ENCODE measurements at places on chromosomes 2 and 18.

GRCh38 chr2:67399144-67399543 is 2.0 kb downstream of the ETAA1 start:
- DNase-seq = no peak

DNA sequence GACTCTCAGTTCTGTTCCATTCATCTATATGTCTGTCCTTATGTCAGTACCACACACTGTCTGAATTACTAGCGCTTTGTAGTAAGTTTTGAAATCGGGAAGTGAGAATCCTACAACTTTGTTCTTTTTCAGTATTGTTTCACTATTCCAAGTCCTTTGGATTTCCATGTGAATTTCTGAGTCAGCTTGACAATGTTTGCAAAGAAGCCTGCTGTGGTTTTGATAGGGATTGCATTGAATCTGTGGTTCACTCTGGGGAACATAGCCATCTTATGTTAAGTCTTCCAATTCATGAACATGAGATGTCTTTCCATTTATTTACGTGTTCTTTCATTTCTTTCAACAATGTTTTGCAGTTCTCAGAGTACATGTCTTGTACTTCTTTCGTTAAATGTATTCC is 15.0 kb downstream of the SLC3A1 start:
- peak; percentile 16 for DNase-seq

DNA sequence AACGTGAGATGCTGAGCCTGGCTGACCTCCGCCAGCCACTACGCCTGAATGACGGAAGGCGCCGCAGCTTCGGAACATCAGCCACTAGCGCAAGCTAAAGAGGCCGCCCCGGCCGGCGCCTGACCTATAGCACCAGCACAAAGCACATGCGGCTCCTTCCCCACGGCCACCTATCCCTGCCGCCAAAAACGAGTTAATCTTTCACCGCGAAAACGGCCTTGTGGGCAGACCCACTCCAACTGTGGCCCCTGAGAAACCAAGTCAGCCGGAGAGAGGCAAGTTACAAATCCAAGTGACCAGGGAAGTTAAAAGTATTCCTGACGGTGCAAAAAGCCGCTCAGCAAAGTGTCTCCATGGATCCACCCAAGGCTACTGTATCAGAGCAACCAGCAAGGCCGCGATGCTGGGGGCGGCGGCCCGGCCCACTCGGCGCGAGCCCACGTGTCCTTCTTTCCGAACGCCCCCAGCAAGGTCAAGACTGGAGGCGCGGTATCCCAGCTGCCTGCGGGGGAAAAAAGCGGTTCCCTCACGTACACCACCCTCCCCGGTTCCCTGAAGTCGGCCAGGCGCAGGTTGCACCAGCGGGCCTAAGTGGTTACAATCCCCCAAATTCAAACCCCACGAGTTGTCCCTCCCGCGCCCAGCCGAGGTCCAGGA is 575 bp downstream of the HSPD1 start:
- peak; percentile 63 for DNase-seq

GRCh38 chr2:9573840-9574239 is 18.2 kb upstream of the ADAM17 start:
- no peak for DNase-seq

- DNase-seq = no peak
These were observed 3.4 kb downstream of the CHST9 start for GRCh38 chr18:27181726-27182125.

- DNase-seq = peak; percentile 37
These were observed 145.1 kb downstream of the CDC42EP3 start for GRCh38 chr2:37526323-37526722.

DNA sequence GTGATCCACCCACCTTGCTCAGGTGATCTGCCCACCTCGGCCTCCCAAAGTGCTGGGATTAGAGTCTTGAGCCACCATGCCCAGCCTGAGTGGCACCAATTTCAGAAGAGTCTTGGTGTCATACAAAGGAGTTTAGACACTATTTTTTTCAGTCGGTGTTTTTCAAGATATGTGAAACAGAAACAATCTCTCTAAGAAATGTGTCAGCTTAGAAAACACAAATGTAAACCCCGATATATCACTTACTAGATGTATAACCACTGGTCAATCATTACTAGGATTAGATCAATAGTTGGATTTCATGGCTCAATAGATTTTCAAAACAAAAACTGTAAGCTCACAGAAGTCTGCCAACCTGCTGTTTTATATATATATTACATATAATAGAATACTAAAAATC is 67.2 kb upstream of the FRZB start:
- no peak for DNase-seq

DNA sequence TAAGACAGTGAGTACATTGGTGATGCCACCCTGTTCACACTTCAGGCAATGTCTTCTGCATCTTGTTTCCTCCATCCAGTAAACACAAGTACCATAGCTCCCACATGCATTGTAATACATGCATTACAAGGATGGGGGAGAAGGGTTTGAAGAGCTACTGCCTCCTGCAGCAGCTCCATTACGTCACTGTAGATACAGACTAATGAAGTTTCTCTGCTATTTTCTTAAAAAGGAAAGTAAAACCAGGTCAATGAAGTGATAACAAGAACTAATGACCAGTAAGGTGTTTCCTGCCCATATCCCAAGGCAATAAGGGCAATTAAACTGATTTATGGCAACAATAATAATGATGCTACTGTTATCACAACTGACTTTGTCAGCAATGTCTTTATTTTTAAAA is 18.2 kb upstream of the BBS5 start:
- no peak for DNase-seq

DNA sequence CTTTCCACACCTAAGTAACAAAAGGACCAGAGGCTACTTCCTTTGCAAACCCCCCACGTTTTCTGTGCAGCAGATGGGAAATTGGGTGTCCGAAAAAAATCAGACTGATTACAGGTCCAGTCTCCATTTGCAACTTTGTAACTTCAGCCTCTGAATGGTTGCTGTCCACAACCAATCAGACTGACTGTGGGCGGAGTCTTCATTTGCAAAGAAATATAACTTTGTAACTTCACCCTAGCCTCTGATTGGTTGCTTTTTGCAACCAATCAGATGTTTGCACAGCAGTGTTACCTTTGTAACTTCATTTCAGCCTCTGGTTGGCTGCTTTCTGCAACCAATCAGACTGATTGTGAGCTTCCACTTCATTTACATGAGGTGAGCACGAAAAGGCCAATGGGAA is 27.8 kb upstream of the CACNB4 start:
- DNase-seq = peak; percentile 13

GRCh38 chr18:34352385-34353163 is 127.9 kb upstream of the NOL4 start:
- DNase-seq = peak; percentile 66

- no peak for DNase-seq
These were observed 605.5 kb upstream of the FAM98A start for GRCh38 chr2:34204560-34204959.

DNA sequence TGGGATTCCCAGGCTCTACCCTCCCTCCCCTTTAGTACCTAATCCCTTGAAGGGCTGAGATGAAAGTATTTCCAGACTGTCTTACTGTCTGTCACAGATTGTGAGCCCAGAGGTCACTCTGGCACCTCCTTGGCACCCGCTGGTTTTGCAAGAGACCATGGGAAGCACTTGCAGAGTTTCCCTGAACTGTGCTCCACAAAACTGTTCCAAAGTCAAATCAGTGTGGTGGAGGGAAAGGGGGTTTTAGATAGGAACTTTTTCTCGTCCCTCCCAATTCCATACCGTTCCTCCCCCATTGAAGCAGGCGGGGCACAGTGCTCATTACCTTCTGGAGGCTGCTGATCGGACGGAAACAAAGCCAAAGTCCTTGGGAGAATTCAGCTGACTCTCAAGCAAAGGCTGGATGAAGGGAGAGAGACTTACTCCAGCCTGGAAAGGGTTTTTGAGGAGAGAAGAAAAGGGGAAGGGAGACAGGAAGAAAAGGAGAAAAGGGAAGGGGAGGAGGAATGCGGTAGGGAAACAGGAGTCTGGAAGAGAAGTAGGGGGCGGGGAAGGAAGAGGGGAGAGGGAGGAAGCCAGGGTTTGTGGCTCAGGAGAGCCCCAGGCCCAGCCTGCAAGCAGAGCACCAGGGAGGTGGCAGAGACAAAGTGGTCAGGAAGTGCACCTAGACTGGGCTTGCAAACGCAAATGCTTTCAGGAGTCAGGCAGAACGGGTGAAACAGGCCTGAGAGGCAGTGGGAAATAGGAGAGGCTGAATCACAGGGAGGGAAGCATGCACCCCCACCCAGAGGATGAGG is 88.4 kb upstream of the SP3 start:
- DNase-seq = no peak

DNA sequence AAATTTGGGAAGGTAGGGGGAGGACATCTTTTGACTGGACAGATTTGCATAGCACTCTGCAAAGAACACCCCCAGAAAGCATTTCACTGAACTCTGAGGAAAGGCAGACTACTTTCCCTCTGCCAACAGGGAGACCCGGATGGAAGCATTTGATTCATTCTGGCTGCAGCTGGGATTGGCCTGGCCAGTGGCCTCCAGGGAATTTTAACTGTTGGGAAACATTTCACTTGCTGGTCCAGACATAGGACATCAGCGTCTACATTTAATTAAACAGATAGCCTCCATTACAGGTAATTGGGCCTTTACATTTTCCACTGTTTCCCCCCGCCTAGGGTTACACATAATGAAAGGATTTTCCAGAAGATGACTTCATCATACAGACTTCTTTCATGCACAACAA is 92.8 kb downstream of the MARCHF4 start:
- no peak for DNase-seq

- DNase-seq = peak; percentile 74
These were observed 300.1 kb upstream of the TRIB2 start for GRCh38 chr2:12416600-12416999.

- DNase-seq = no peak
These were observed 758.0 kb upstream of the ZEB2 start for GRCh38 chr2:145277922-145278321.

- DNase-seq = peak; percentile 94
These were observed 26.3 kb downstream of the DHRS9 start for GRCh38 chr2:169095621-169096105.

GRCh38 chr2:180653481-180653880 is 326.9 kb upstream of the UBE2E3 start:
- no peak for DNase-seq

GRCh38 chr18:55491616-55492015 is 96.4 kb downstream of the TCF4 start:
- DNase-seq = no peak

GRCh38 chr2:108399479-108399878 is 21.7 kb downstream of the SULT1C4 start:
- DNase-seq = no peak

DNA sequence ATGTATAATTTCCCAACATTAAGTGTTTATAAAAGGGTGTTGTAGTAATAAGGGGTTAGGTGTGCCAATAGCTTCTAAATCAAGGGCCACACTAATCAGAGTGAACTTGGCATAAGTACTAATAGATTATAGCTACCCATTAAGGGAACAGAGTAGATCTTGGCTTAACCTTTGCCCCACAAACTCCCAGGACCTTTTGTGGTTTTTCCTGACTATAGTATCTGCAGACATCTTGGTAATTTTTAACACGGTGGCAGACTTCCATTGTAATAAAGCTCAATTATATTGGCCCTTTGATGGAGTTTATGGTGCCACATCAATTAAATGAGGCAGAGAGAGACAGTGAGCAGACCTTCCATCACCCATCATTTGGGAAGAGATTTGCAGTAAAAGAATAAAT is 358.5 kb upstream of the HNRNPA3 start:
- no peak for DNase-seq

- peak; percentile 48 for DNase-seq
These were observed 45.7 kb downstream of the RALB start for GRCh38 chr2:120298173-120298835.

DNA sequence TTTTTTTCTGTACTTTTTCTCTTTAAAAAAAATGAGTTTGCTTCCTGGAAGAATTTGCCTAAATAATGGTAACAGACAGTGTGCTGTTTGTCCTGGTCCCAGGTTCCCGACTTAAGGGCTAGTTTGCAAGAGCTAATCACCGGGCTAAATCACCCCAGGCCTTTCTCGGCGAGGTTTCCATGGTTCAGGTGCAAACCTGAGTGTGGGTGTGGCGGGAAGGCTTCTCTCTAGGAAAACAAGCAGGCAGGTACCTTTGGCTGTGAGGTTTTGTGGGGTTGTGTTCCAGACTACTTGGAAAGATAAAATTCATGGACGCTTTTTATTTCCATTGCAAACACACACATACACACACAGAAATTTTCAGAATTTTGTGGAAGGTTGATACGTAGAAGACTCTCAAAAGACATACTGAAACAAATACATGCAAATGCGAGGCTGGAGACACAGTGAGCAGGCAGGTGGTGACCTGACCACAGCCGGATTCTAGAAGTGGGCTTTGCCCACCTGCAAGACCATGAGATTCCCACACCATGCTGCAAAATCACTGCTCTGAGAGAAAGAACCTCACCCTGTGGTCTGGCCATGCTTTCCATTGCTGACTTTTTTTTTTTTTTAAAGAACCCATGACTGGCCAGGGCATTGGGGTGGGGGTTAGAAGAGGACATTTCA is 815 bp downstream of the CNDP1 start:
- DNase-seq = no peak

GRCh38 chr2:166257859-166258258 is 117.9 kb downstream of the SCN9A start:
- no peak for DNase-seq

DNA sequence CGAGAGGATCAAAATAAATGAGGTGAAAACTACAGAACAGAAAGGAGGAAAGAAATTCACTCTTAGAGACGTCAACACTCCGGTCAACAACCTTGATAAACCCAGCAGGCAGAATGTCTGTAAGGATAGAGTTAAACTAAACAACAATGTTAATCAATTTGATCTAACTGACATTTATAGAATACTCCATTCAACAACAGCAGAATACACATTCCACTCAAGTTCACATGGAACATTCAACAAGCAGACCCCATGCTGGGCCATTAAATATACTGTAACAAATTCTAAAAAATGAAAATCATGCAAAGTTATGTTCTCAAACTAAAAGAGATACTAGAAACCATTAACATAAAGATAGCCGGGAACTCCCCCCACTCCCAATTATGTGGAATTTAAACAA is 41.8 kb downstream of the FAM210A start:
- no peak for DNase-seq

DNA sequence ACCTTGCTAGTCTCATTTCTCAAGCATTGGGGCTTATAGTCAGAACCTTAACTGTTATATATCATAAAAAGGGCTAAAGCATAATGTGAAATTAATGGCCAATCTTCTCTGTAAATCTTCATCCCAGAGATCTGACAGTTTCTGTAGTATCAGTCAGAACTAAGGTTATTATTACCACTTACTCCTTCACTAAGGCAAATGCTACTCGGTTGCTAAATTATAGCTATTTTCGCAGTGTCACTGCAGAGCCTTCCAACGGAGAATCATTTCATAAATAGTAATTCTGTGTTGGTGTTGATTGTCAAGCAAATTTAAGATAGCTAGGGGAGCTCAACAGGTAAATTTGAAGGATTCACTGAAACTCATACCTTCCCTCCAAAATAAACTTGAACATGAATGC is 258.0 kb downstream of the METTL4 start:
- no peak for DNase-seq

- DNase-seq = no peak
These were observed 29.9 kb downstream of the CREG2 start for GRCh38 chr2:101357376-101357775.

DNA sequence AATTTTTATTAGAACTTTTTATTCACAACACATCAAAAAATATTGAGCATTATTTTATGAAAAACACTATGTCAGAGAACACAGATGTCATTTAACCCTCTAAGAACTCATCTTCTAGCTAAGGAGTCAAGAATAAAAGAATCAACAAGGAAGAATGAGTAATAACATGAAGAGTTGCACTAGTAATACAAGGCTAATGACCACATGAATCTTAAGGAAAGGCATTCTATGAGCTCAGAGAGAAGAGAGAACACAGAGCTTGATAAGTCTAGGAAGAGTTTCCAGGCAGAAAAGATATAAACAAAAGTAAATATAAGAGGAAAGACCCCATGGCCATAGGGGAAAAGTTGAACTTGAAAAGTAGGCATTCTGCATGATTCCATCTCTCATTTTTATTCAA is 166.5 kb downstream of the MAIP1 start:
- no peak for DNase-seq

Data from OCI-M1 (cell line).